ENCODE measurements at places on chromosomes 4 and X.

DNA sequence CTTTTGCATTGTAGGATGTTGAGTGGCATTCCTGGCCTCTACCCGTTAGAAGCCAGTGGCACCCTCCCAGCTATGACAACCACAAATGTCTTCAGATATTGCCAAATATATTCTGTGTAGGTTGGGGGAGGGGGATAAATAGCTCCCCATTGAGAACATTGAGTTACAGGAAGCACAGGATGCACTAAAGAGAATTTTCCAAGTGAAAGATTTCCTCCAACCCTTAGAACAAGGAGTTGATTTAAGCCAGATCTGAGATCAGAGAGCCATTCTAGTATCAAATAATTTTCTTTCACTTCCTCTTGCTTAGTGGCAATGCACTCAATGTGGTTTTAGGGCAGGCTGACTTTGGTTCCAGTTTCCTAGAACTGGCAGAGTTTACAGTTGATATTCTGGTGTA is 436.6 kb downstream of the C4orf33 start:
- DNase-seq: no peak

- no peak for DNase-seq
Observed at GRCh38 chrX:23937100-23937499, 29.3 kb downstream of the CXorf58 start.

DNA sequence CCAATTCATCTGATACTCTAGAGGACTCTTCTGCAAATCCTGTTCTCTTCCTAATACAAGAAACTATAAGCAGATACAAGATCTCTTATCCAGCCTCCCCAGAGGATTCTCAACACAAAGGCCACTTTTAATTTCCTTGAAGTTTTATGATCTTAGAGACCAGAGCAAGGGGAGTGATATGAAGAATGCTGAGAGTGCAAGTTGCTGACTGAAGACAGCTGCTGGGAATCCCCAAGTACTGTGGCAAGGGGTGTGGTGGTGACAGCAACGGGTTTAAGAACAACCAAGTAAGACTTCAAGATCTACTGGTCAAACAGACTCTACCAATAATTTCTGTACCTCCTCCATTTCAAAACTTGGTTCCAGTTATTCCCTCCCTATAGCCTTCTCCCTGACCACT is 7.0 kb downstream of the AMMECR1 start:
- DNase-seq: no peak

DNA sequence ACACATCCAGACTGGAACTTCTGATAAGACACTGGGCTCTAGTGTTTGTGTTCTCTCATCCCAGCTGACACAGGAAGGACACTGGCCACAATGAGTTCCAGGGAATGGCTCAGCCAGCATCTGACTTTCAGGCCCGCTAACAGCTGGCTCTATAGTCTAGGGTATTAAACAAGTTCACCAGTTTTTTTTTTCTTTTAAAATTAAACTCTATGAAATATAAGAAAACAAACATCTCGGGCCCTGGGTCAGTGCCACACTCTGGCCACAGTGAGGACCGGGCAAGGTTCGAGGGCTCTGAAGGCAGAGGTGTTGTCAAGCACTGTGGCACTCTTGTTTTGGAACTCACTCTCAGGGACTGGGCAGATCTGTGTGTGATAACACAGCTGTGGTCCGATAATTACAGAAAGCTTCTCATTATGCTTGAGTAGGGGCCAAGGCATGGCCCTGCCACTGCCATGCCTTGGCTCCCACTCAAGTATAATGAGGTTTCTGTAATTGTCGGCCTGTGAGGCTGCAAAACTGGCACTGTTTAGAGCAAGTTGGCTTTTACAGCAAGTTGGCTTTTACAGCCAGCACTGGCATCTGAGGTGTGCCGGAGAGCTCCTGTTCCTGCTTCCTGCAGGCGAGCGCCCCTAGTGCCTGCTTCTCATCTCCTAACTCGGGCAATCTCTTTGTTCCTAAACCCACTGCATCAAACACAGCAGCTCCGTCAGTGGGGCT is 62.8 kb downstream of the PPP1R2C start:
- DNase-seq: no peak

DNA sequence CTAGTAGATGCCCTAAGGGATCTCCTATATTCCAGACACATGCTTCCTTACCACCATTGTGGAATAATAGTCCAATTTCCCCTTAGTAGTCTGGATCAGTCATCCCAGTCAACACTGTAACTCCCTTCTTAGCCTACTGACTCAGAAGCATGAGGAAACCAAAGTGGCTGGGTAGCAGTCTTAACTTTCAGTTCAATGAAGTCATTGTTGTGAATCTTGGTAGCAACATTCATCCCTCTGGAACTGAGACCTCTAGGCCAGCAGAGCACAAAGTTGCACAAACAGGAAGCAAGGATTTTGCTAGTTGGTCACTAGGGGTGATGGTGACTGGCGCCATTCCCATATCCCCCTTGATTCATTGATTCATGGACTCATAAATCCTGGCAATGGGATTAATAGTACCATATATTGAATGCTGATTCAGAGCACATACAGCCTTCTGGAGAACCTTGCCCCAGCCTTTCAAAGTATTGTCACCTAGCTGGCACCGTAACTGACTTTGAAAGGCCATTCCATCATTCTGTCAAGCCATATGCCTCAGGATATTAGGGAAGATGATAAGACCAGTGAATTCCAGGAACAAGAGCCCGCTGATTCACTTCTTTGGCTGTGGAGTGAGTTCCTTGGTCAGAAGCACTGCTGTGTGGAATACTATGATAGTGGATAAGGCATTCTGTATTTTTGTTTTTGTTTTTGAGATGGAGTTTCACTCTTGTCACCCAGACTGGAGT is 19.7 kb upstream of the GPAT3 start:
- DNase-seq: no peak

Data from NCI-H748 treated with DMSO at 0.1 percent for 48 hours (cell line).